ENCODE measurements at places on chromosomes 1 and 21. TPM values are rescaled to one million over a fixed set of nuclear protein-coding genes. Genes with fewer than 3 reads are reported as not detected.

The CR1L gene
- total RNA-seq = not detected

The EFNA3 gene
- 15.7 TPM for total RNA-seq

The SMIM1 gene
- 0.87 TPM for total RNA-seq

The SERTAD4 gene
- total RNA-seq = not detected

DNA sequence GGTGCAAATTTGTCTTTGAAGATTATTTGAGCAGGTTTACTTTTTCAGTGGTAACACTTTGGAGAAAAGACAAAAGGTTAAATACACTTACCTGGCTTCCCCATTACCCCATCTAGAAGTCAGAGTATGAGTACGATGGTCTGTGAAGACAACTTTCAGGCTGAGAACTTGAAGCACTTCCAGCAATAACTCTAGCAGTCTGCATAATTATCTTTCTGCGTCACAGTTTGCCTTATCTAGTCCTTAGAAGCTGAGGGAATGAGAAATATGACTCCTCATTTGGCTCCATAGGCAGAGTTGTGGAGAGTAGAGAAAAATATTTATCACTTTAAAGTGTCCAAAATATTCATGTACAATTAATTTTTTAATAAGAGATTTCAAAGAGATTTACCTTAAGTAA is 323.4 kb upstream of the CAMK1G start:
- H3K27me3 ChIP-seq = 0 out of 2 replicates have a peak, but pooled peaks cover 2% of the 10 kb centered on the region
- H3K27ac ChIP-seq = no peak overlapping the region
- H3K4me3 ChIP-seq = no peak overlapping the region
- no peaks in the 10 kb centered on the region for H3K36me3 ChIP-seq
- H3K4me1 ChIP-seq = no peaks in the 10 kb centered on the region

DNA sequence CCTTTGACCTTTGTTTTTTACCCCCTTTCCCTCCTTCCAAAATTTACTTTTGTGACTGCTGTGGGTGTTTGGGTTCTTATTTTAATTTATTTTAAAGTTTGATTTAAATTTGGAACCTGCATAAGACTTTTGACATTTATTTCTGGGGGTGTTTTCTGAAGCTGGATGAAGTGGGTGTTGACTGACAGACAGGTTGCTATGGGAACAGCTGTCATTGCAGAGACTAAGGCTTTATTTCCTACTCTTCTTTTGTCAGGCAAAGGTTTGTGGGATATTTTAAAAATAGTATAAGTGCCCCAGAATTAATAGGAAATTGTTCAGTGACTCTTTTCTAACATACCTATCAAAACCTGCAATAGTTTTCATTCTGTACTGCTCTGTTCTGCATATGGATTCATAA is 290.8 kb upstream of the ESRRG start:
- DNase-seq = no peak
- no peaks in the 10 kb centered on the region for H3K27me3 ChIP-seq
- no peaks in the 10 kb centered on the region for H3K4me1 ChIP-seq
- no peaks in the 10 kb centered on the region for H3K36me3 ChIP-seq
- no peak overlapping the region for H3K4me3 ChIP-seq
- no peak overlapping the region for H3K27ac ChIP-seq

DNA sequence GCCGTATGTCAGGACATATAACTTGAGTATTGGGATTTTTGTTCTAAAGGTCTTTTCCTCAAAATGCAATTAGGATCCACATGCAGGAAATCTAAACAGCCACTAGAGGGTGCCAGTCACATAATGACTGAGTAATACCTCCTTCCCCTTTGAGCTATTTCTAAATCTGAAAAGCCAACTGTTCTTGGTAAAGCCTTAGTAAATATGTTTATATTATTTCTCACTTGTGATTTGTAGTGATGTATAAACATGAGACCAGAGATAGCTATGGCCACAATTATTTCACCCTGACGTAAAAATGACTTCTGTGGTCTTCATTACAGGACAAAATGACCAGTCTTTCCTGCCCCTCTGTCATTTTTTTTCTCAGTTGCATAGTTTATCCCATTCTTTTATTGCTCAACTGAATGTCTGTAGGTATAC is 41.0 kb upstream of the DR1 start:
- H3K4me3 ChIP-seq = no peak overlapping the region
- H3K36me3 ChIP-seq = no peaks in the 10 kb centered on the region
- H3K27me3 ChIP-seq = no peaks in the 10 kb centered on the region
- no peak overlapping the region for H3K27ac ChIP-seq
- no peaks in the 10 kb centered on the region for H3K4me1 ChIP-seq

- H3K4me3 ChIP-seq = no peak overlapping the region
- H3K4me1 ChIP-seq = no peaks in the 10 kb centered on the region
- H3K27ac ChIP-seq = no peak overlapping the region
- no peaks in the 10 kb centered on the region for H3K36me3 ChIP-seq
Observed at GRCh38 chr1:4838231-4838630, 183.8 kb downstream of the AJAP1 start.

DNA sequence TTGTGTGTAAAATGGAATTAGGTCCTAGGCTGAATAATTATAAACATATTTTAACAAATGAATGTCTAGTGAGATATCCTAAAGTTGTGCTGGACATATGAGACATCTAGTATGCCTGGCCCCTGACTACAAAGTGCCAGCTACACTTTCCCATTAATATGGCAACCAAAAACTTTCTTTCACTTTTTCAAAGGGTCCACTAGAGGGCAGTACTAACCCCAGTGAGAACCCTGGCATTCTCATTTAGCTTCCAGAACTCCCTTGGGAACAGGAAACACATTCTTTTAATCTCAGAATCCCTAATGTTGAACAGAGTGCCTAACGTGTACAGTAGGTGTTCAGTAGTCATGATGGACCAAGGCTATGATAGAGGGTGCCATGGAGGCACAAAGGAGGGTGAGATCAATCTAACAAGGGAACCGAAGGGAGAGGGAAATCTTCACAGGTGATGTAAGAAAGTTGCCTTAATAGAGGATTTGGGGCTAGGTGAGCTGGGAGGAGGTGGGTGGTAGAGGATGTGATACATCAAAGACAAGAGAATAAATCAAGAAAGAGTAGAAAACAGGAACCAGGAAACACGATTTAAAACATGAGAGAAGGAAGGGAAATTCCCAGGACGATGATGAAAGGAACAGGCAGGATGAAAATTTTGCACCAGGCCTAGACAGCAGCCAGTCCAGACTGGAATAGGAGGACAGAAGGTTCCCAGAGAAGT is 41.6 kb downstream of the NSL1 start:
- no peak overlapping the region for H3K4me3 ChIP-seq
- peak; percentile 74 for DNase-seq
- H3K4me1 ChIP-seq = peaks cover 28% of the 10 kb centered on the region
- H3K36me3 ChIP-seq = peaks cover 10% of the 10 kb centered on the region

DNA sequence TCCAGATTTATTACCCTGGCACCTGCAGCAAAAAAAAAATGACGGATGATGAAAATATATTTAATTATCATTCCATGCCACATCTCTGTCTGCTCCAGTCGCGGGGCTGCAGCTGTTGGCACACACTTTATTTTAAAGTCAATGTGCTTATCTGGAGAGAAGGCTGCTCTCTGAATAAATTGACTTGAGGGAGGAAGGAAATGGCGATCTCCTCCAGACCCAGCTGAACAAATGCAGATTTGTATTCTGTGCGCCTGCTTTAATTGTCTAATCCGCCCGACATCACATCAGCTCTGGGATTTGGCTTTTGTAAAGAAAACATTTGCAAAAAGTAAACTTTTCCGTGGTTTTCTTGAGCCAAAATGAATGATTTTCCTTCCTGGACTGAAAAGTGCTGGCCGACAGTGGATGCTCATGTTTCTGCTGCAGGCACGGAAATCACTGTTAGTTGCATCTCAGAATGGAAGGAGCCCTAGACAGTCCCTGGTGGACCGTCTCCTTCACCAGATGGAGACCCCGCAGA is 150.2 kb downstream of the CAMTA1 start:
- H3K27me3 ChIP-seq = no peaks in the 10 kb centered on the region
- no peak for DNase-seq
- peak overlapping the region; percentile 23 for H3K4me3 ChIP-seq
- no peaks in the 10 kb centered on the region for H3K36me3 ChIP-seq

DNA sequence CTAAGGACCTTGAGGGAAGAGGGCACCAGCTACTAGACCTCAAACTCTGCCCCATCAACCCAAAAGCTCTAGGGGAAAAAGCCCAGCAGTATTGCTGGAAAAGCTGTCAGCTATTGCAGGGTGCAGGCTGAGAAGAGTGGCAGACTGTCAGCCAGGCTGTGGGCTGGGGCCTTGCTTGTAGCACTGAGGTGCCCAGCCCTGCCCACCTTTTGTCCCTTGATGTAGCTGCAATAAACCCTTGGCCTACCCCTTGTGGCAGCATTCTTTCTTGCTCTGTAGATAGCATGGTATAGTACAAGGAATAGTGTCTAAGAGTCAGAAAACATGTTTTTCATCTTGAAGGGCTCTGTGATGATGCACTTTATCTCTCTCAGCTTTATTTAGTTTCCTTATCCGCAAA is 39.4 kb downstream of the CDC14A start:
- DNase-seq = no peak
- peaks cover 6% of the 10 kb centered on the region for H3K36me3 ChIP-seq
- H3K4me1 ChIP-seq = peaks cover 10% of the 10 kb centered on the region
- H3K4me3 ChIP-seq = no peak overlapping the region

DNA sequence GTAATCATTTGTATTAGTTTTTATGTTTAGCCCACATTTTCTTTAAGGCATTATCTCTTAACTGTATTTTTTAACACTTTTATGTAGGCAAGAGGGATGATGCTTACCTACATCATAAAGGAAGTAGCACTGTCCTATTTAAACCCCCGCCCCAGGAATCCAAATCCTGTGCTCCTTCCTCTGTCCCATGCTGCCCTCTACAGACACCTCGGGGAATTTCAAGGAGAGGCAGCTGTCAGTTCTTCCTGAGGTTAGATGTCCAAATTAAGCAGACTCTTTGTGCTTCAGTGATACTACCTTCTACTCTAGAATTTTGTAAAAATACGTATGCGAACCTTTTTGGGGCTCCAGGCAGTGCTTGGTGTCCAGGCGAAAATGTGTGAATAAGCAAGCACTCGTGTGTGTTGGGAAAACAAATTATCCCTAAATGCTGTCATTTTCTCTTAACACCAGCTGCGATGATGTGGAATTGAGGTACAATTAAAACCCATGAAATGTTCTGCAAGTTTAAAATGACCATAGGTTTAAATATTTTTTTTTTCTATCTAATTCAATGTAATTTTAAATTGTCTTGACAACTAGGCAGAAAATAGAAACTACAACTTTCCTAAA is 19.2 kb downstream of the CRCT1 start:
- H3K27me3 ChIP-seq = no peaks in the 10 kb centered on the region
- peak; percentile 77 for DNase-seq
- H3K4me3 ChIP-seq = no peak overlapping the region
- H3K4me1 ChIP-seq = no peaks in the 10 kb centered on the region
- H3K27ac ChIP-seq = no peak overlapping the region

GRCh38 chr1:32892368-32893197 is 6.3 kb downstream of the HPCA start:
- no peak for DNase-seq
- peaks cover under 1% of the 10 kb centered on the region for H3K4me1 ChIP-seq
- H3K36me3 ChIP-seq = no peaks in the 10 kb centered on the region
- H3K27ac ChIP-seq = no peak overlapping the region
- H3K27me3 ChIP-seq = no peaks in the 10 kb centered on the region

DNA sequence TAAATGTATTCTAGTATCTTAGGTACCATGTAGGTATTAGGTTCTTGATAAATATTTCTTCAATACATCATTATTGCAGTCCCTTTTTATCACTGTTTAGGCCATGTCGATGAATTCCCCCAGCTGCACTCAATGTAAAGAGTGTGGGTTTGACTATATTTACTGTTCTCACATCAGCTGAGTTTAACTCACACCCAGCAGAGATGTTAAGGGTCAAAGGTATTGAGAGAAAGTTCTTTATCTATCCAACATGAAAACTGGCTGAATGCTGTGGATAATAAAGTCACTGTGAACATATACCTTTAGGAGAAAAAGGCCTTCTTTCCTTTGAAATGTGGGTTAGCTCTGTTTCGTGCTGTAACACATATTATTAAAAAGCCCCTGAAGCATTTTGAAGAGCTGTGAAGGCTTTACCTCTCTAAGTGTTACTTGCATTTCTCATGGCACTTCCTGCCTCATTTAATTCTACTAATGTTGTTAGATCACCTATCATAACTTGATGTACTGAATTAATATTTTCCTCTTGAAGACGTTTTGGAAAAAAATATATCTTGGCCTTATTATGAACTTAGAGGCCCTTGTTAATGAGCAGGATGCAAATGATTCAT is 19.1 kb upstream of the LYST start:
- H3K36me3 ChIP-seq = no peaks in the 10 kb centered on the region
- no peaks in the 10 kb centered on the region for H3K27me3 ChIP-seq
- H3K4me1 ChIP-seq = no peaks in the 10 kb centered on the region
- H3K27ac ChIP-seq = no peak overlapping the region

GRCh38 chr21:23522751-23523150 is 2084.5 kb downstream of the MRPL39 start:
- H3K4me3 ChIP-seq = no peak overlapping the region
- H3K36me3 ChIP-seq = no peaks in the 10 kb centered on the region
- no peak for DNase-seq
- H3K27ac ChIP-seq = no peak overlapping the region
- H3K27me3 ChIP-seq = no peaks in the 10 kb centered on the region
- H3K4me1 ChIP-seq = no peaks in the 10 kb centered on the region

DNA sequence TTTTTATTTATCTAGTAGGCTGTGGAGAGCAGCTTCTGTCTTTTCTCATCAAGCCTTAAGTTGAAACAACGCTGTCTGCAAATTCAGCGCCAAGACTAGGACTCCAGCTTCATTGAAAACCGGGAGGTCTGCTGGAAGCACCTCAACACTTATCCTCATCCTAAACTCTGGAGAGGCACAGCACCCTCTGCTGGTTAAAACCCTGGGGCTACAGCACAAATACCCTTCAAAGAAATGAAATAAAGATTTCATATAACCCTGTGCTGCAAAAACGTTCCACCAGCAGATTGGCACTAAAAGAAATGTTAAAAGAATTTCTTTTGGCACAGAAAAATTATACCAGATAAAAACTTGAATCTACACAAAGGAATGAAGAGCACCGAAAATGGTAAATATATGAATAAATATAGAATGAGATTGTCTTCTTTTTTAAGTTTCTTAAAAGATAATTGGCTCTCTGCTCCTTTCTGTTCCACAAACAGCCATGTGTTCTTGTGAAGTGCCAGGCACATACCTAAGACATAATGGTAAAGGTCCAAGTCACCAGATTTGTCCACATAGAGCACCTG is 227.7 kb upstream of the SAMSN1 start:
- H3K36me3 ChIP-seq = no peaks in the 10 kb centered on the region
- no peak overlapping the region for H3K4me3 ChIP-seq
- no peaks in the 10 kb centered on the region for H3K4me1 ChIP-seq
- H3K27me3 ChIP-seq = no peaks in the 10 kb centered on the region
- no peak overlapping the region for H3K27ac ChIP-seq

DNA sequence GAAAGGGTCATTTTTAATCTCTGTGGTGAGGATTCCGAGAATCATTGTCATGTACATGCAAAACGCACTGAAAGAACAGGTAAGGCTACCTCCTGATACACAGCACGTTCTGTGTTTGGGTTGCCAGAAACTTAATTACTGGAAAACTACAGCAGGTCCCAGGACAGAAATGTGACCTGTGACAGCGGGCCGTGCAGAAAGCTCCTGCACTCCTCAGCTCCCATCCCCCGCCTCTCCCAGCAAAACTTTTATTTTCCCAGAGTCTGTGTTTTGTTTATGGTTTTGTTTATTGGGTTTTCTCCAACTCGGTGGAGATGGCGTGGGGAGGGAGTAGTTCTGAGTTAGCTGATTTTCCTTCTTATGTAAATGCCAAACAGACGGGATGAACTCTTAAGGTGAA is 44.7 kb downstream of the SLC44A3 start:
- H3K36me3 ChIP-seq = no peaks in the 10 kb centered on the region
- H3K4me1 ChIP-seq = no peaks in the 10 kb centered on the region
- no peak overlapping the region for H3K27ac ChIP-seq
- no peaks in the 10 kb centered on the region for H3K27me3 ChIP-seq

- H3K27ac ChIP-seq = no peak overlapping the region
- no peaks in the 10 kb centered on the region for H3K27me3 ChIP-seq
- peaks cover 1% of the 10 kb centered on the region for H3K4me1 ChIP-seq
- H3K4me3 ChIP-seq = no peak overlapping the region
Observed at GRCh38 chr1:243642936-243643335, 207.1 kb downstream of the AKT3 start.
